ENCODE measurements at places on chromosomes 16 and 17.

- DNase-seq: no peak
Measured at GRCh38 chr17:77607606-77608005, 350.9 kb upstream of the TNRC6C start.

DNA sequence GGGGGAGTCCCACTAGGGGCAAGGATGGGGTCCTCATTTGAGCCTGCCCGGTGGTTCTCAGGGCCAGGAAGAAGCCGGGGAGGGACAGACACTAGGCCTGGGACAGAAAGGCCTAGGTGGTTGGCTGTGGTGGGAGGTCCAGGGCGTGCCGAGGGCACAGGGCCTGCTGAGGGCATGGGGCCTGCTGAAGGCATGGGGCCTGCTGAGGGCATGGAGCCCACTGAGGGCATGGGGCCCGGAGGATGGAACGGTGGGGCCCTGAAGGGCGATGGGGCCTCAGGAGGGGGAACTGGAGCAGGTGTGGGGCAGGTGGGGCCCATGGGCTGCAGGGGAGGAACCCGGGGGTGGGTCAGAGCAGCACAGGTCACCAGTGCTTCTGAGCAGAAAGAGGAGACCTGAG is 31.2 kb downstream of the PELP1 start:
- no peak for DNase-seq

GRCh38 chr16:31093132-31093703 is 1.4 kb downstream of the VKORC1 start:
- no peak for DNase-seq

DNA sequence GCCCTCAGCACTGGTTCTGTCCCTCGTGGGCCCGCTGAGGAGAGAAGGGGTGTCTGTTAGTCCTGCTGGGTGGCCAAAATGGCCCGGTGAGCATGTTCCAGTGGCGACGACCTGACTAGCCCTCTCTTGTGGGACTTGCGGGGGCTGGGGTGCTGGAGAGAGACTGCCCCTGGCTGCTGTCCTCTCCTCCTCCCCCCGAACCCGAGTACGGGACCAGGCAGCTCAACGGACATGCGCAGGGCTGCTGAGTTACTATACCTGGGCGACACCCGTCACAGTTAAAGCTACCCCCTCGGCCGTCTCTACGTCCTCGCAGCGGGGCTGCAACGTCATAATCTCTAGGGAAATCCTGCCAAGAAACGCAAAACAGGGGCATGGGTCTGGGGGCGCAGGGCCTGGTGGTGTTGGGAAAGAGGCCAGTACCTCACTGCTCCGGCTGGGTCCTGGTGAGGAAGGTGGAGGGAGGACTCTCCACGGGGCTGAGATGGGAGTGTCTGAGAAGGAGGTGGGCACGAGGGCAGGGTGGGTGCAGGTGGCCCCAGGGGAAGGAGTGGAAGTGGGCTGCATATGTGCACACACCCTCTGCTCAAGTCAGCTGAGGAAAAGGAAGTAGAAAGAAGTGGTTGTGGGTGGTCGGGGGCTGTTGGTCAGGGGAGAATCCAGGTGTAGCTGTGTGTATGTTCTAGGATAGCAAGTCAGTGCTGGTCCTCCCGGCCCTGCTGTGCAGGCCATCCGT is 13.4 kb downstream of the FLOT2 start:
- no peak for DNase-seq

DNA sequence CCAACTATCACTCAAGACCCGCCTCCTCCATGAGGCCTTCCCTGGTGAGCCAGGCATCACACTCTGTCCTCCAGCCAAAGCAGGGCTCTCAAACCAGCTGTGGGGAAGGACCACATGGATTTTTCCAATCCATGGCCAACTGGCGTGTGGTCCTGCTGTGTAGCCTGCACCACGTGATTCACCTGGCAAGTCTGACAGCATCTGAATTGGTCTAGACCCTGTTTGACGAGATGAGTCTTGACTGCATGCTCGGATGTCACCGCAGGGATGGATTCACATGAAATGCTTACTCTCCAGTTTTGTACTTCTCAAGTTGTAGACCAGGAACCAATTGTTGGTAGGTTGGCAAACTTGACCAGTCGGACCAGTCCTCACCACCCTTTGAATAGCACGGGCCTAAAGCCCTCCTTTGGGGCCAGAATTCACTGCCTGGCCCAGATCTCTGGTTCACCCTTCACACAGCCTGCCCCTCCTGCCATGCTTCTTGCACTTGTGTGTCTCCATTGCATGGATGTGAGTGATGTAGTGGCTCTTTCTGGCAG is 9.9 kb downstream of the CRHR1 start:
- DNase-seq: no peak

- DNase-seq: no peak
Measured at GRCh38 chr17:49130891-49131290, 1.7 kb upstream of the B4GALNT2 start.

- DNase-seq: no peak
Measured at GRCh38 chr16:80616362-80616761, 75.6 kb downstream of the DYNLRB2 start.

DNA sequence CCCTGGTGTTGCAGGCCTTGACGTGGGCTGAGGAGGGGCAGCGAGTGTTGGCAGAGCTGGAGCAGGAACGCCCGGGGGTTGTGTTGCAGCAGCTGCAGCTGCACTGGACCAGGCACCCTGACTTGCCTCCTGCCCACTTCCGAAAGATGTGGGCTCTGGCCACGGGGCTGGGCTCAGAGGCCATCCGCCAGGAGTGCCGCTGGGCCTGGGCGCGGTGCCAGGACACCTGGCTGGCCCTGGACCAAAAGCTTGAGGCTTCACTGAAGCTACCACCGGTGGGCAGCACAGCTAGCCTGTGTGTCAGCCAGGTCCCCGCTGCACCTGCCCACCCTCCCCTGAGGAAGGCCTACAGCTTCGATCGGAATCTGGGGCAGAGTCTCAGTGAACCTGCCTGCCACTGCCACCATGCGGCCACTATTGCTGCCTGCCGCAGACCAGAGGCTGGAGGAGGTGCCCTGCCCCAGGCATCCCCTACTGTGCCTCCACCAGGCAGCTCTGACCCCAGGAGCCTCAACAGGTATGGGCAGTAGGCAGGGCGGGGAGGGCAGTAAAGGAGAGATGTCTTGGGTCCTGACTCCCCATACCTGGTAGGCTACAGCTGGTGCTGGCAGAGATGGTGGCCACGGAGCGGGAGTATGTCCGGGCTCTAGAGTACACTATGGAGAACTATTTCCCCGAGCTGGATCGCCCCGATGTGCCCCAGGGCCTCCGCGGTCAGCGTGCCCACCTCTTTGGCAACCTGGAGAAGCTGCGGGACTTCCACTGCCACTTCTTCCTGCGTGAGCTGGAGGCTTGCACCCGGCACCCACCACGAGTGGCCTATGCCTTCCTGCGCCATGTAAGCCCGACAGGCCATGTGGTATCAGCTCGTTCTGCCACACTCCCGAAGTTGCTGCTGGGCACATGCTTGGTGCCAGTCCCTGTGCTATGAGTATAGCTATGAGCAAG is 5.6 kb downstream of the PLEKHG4 start:
- no peak for DNase-seq

DNA sequence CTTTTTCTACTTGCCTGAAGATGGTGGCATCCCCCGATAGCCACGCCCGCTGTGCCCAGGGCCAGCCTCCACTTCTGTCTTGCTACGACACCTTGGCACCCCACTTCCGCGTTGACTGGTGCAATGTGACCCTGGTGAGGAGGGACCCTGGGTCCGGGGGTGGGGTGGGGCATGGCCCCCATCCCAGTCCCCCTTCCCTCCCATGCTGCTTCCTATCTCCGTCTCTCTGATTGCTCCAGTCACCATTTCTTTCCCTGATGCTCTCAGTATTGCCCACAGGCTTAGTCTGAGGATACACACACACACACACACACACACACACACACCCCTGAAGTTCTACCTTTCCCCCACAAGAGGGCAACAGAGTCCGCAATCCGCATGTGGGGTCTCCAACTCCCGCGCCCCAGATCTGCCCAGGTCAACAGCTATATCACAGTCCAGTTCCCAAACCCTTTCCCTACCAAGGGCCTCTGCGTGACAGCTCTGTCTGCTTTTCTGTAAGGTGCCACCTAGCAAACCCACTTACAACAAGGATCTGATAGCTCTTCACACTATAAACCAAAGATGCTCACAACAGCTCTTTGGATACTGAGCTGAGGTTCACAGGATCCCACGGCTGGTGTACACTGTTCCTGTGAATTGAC is 3.4 kb downstream of the SGCA start:
- DNase-seq: peak; percentile 47

DNA sequence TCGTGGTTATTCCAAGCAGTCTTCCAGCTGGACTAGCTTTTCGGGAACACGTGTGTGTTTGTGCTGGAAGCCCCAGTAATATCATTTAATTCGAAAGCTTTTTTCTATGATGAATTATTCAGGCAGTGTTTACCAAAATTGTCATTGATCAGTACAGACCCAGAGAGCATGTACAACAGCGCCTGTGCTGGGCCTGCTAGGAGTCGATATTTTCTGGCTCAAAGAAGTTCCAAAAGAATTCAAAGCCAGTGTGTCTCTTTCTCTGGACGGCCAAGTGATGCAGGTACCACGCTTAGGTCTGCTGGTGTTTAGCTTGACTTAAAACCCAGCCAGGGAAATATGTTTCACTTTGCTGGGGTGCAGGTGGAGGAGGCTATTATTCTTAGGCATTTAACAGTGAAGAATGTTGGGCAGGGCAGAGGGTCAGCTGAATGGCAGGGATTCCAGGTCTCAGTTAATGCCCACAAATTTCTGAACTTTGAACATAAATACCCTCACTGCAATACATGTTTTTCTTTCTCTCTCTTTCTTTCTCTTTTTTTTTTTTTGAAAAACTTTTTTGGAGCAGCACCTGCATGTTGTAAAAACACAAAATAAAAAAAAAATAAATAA is 401.3 kb downstream of the WWOX start:
- DNase-seq: no peak

GRCh38 chr16:86723689-86724088 is 145.3 kb downstream of the FOXL1 start:
- no peak for DNase-seq

GRCh38 chr17:83180996-83181481 is 101.6 kb downstream of the METRNL start:
- no peak for DNase-seq

GRCh38 chr17:72365857-72366414 is 245.1 kb downstream of the SOX9 start:
- no peak for DNase-seq

DNA sequence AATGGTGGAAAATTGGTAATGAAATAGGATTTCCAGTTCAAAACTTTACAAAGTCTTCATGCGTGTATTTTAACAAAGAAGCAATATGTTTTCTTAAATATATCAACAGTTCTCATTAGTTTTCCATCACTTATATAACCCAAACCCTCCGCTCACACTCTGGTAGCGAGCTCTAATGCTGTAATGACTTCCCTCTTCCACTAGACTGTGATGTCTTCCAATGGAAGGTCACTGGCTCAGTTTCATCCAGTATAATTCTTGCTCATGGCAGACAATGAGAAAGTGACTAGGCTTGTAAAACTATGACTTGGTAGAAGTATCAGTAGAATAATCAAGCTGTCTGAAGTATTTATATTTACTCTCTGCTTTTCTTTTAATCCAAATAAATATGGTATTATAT is 32.8 kb downstream of the NETO2 start:
- DNase-seq: no peak

GRCh38 chr16:84600343-84601229 is 17.3 kb downstream of the COTL1 start:
- peak; percentile 31 for DNase-seq

- DNase-seq: no peak
Measured at GRCh38 chr17:61453566-61454380, 1.6 kb downstream of the TBX4 start.

DNA sequence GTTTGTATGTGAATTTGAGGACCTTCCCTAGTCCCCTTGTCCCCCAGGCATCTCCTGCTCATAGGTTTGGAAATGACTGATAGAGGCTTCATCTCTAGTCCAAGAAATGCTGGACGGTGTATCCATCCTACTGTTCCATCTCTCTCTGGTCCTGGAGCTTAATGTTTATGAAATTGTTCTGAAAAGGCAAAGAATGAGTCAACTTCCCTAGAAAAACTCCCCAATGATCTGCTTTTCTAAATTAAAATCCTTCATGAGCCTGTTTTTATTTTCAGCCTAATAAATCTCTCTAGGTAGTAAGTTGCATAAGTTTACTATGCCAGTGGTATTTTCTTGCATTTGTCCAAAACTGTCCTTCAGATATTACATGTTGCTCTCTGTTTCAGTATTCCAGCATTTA is 2.1 kb upstream of the IGSF6 start:
- DNase-seq: no peak

GRCh38 chr16:66130296-66130905 is 236.1 kb upstream of the CDH5 start:
- no peak for DNase-seq

GRCh38 chr17:44965481-44966234 is 2.4 kb downstream of the C1QL1 start:
- DNase-seq: no peak

GRCh38 chr16:85635545-85636140 is 22.5 kb downstream of the GSE1 start:
- DNase-seq: no peak

- DNase-seq: no peak
Measured at GRCh38 chr17:32124985-32125847, 17.1 kb upstream of the RHOT1 start.

- no peak for DNase-seq
Measured at GRCh38 chr16:17491140-17491662, 20.4 kb upstream of the XYLT1 start.

GRCh38 chr17:16150251-16150856 is 65.0 kb downstream of the NCOR1 start:
- no peak for DNase-seq

- DNase-seq: peak; percentile 25
Measured at GRCh38 chr16:88561485-88562359, 8.5 kb upstream of the ZC3H18 start.

- peak; percentile 37 for DNase-seq
Measured at GRCh38 chr17:63911657-63912100, 621 bp upstream of the CSHL1 start.

- peak; percentile 41 for DNase-seq
Measured at GRCh38 chr17:29111816-29112499, 68.2 kb downstream of the MYO18A start.

GRCh38 chr16:2195322-2196161 is 863 bp downstream of the CASKIN1 start:
- no peak for DNase-seq
